ENCODE measurements at places on chromosomes 5 and 9. TPM values are rescaled to one million over a fixed set of nuclear protein-coding genes. Genes with fewer than 3 reads are reported as not detected.

DNA sequence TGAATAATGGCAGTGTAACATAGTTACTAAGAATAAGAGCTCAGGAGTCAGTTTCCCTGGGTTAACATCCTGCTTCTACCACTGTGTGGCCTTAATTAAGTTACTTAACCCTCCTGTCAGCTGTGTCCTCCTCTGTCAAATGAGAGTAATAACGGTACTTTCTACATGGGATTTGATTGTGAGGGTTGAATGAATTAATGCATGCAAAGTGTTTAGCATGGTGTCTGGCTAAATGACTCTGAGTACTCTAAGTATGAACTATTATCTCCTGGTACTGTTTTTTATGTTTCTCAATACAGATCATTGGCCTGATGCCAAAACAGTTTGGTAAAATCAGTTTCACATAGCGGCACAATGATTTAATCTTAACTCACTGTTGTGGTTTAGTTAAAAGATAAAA is 19.6 kb downstream of the ZNF131 start:
- H3K27me3 ChIP-seq = no peaks in the 10 kb centered on the region
- H3K4me3 ChIP-seq = no peak overlapping the region
- no peak overlapping the region for H3K27ac ChIP-seq
- DNase-seq = no peak

The C9orf50 gene
- not detected for total RNA-seq

The PTPRD gene
- 73.6 TPM for total RNA-seq

The GLRX gene
- 21.6 TPM for total RNA-seq

DNA sequence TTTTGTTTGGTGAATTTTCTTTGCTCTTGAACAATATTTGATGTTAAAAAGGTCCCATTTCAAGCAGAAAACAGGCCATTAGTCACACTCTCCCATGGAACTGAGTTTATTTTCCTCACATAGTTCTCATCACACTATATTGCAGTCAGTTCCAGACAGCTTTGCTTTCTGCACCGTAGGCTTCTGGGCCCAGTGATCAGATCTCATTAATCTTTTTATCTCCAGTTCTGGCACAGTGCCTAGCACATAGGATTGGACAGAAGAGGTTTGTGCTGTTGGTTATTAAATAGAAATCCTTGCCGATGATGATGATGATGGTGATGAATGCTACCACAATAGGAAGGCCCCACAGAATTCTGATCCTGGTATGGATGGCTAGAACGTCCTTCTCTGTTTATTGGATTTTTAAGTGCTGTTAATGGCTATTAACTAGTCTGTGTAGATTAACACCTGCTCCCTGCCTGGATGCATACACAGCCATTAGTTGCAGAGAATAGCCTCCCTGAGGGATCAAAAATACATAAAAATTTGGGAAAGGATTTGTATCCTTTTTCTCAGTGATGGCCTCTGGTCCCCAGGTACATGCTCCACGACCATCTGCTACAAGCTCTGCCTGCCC is 52.0 kb upstream of the NTRK2 start:
- no peaks in the 10 kb centered on the region for H3K27me3 ChIP-seq
- no peak for DNase-seq
- no peak overlapping the region for H3K4me3 ChIP-seq
- H3K4me1 ChIP-seq = no peaks in the 10 kb centered on the region
- no peaks in the 10 kb centered on the region for H3K36me3 ChIP-seq

The PCDHGA3 gene
- 0.39 TPM for total RNA-seq

The NUTM2F gene
- total RNA-seq = not detected
